Endothelial cell of umbilical vein (primary cell): ENCODE measurements at places on chromosomes 6 and 20. TPM values are rescaled to one million over a fixed set of nuclear protein-coding genes. Genes with fewer than 3 reads are reported as not detected.

ANKRD60 gene
- total RNA-seq, result not detected in 2 replicates

DNA sequence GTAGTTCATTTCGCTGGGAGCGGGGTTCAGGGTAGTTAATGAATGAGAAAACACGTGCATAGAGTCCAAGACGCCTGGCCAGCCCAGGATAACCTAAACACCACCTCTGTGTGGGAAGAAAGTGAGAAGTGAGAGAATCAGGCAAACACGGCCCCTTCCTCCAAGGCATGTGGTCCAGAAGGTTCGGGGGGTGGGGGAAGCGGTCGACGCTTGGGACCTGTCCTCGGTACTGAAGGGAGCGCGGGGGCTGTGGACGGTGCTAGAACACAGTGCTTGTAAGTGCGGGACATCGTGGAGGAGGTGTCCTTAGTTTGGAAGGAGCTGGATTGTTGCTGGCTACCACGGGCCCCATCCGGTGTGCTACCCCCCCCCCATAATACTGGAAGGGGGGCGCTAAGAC, 1.7 kb upstream of the VSTM2L start:
- DNase-seq, result no peak

DNA sequence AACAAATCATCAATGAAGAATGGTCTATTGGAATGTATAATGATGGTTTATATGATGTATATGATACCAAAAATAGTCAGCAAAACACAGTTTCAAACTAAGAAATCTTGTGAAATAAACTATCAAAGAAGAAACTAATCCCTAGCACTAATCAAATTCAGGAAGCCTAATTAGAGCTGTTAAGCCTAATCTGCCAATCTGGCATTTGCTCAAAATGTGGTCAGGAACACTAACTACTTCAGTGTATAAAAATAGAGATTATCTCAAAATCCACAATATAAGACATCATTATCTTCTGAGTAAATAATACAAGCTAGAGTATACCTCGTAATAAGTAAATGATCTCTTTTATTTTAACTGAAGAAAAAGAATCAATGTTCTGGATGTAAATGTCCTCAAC, 12.8 kb upstream of the AKAP7 start:
- no peak for DNase-seq

DNA sequence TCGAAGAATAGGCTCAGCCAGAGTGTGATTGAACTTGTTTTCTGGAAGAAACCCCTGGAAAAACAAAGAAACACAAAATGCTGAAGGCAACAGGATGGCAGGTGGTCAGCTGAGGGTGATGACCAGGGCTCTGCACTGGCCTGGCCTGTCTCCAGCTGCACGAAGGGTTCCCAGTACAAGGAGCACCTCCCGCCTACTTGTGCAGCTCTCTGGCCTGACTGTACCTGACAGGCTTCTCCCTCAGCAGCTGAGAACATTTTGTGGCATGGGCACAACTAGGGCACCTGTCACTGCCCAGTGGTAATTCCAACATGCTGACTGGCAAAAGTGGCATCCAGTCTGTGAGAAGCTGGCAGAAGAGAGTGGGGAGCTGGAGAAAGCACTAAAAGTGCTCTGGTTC, 38.8 kb upstream of the EMILIN3 start:
- DNase-seq, result no peak

FAM162B gene
- not detected in 2 replicates for total RNA-seq

AFDN gene
- total RNA-seq, result 128 and 134 TPM in 2 replicates

GRCh38 chr6:7546020-7546369, 4.5 kb downstream of the DSP start:
- no peak for DNase-seq

DNA sequence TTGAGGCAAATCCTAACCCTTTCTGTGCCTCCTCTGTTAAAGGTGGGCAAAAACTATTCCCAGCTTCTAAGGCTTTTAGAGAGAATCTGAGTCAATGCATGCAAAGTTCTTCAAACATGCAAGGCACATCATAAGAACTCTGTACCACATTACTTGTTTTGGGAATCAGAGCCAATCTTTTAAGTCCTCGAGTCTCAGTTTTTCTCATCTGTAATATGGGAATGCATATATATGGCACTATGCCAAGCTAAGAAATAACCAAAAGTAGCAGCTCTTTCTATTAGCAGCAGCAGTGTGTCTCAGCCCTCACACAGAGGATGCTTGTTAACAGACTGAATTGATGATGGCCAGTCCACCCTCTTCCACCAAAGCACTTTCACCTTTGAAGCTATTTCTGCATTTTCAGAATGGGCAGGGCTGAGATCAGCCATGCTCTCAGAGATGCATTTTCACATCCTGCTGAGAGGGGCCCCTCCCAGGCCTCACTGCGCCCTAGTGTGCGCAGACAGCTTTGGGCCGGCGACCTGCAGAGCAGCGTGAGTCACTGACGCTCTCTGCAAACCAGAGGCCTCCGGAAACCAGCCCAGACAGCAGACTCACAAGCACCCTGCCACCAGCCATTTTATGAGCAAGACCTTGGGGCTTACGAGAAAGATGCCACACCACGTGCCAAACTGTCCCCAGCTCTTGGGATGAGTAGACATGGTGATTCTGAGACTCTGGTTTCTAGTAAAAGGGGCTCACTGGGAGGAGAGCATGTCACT, 138.0 kb downstream of the NFATC2 start:
- no peak for DNase-seq

- peak; percentile 88 for DNase-seq
Measured at GRCh38 chr6:56491606-56492328, 150.9 kb downstream of the DST start.

GRCh38 chr6:5095236-5095635, 10.1 kb downstream of the PPP1R3G start:
- DNase-seq, result no peak

- no peak for DNase-seq
Measured at GRCh38 chr20:23655491-23656211, 17.9 kb upstream of the CST3 start.

VGLL2 gene
- not detected in 2 replicates for total RNA-seq

- no peak for DNase-seq
Measured at GRCh38 chr6:30258204-30258603, 45.0 kb upstream of the TRIM26 start.

GRCh38 chr6:117840541-117840983, 66.5 kb upstream of the SLC35F1 start:
- DNase-seq, result peak; percentile 41

GRCh38 chr6:12111363-12111670, 99.2 kb downstream of the HIVEP1 start:
- no peak for DNase-seq

RPS21 gene
- total RNA-seq, result 1,627 and 1,644 TPM in 2 replicates

OR12D3 gene
- total RNA-seq, result not detected in 2 replicates

DNA sequence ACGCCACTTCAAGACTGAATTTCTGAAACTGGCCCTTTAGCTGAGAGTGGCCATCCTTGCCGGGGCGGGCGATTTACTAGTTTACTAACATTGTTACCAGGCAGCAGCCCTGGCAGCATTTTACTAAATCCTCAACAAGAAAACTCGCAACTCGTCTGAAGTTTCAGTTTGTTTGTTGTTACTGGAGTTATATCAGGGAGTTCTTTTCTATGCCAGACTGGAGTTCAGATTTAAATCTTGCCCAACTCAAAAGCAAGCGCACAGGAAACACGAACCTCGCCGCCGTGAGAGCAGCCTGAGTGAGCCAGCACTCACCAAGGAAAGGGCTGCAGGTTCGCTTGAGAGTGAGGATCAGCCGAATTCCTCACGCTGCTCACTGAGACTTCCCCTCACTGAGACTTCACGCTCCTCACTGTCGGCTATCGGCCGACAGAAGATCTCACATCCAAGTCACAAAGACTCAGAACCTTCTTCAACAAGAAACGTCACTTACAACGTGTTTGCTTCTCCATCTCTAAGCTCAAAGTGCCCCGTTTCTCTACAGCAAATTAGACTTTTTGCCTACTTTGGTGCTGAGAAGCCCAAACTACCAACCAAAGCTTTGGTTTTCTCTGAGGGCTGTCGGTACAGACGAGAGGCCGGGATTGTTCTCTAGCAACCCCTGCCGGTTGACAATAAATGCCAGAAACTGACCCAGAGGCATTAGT, 78.9 kb downstream of the OLIG3 start:
- peak; percentile 73 for DNase-seq

GRCh38 chr20:10432079-10432478, 1.9 kb downstream of the MKKS start:
- DNase-seq, result no peak

- peak; percentile 78 for DNase-seq
Measured at GRCh38 chr6:108588586-108588985, 27.9 kb downstream of the FOXO3 start.

DNA sequence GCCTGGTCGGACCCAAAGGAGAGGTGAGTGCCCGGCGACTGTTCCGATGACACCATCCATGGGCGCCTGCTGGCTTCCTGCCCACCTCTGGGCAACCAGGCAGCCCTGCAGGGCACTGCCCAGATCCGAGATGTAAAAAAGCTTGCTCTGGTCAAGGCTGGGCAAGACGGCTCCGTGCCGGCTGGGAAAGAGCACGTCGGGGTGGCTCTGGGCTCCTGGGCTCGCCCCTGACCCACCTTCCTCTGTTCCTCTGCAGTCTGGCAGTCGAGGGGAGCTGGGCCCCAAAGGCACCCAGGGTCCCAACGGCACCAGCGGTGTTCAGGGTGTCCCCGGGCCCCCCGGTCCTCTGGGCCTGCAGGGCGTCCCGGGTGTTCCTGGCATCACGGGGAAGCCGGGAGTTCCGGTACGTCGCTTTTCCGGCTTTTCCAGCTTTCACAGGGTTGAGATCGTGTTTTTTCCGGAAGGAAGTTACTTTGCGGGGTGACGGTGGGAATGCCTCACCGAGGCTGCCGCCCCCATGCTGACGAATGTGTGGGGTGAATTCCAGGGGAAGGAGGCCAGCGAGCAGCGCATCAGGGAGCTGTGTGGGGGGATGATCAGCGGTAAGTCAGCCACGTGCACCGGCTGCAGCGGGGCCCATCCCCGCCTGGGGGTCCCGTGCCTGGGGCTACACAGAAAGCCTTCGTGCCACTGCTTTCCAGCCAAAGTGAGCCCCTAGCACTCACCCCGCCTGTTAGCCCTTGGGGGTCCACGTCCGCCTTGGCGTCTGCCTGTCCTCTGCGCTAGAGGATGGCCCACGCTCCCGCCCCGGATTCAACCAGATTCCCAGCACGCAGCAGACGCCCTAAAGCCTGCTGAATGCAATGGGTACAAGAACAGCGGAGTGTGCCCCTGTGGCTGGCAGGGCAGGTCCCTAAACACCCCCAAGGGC, 19.3 kb downstream of the COL9A3 start:
- no peak for DNase-seq

DNA sequence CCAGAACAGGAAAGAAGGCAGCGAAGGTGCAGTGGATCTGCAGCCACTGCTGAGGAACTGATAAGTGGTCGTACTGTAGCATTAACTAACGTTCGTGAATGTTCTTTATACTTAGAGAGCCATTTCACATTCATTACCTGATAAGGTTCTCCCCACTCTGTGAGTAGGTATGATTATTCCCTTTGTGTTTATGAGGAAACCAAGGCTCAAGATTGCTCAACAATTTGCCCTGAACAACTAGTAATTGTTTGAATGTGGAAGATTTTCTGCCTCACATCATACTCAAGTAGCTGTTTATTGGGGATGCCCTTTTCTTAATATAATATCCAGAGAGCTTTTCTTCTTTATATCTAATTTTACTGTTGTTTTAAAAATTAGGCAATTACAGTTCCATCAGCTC, 24.9 kb upstream of the ELOVL5 start:
- no peak for DNase-seq

DNA sequence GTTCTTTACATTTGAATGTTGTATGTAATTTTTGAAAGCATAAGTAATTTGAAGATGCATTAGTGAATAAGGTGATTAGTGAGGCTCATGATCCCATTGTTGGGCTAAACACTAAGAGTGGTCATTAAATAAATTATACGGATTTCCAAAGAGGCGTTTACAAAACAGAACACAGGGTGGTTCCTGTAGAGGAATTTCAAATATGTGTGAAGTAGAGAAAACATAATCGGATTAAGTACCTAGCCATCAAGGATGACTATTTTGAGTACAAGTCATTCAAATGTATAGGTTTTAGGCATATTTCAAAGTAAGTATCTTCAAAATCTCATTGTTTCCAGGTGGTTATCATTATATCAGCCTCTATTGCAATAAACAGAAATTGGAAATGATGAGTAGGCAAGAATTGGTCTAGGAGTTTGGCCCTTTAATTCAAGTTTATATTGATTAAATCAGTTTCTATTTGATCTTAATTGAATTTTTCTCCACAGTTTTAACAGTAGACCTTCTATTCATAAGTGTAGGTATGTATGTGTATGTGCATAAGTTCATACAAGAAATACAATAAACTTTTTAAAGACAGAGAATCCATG, 94.8 kb downstream of the MYLK4 start:
- no peak for DNase-seq

- no peak for DNase-seq
Measured at GRCh38 chr6:136318676-136319075, 29.0 kb upstream of the BCLAF1 start.

BPI gene
- not detected in 2 replicates for total RNA-seq

MAFB gene
- total RNA-seq, result 1.3 and 1.8 TPM in 2 replicates

FRS3 gene
- total RNA-seq, result 4.4 and 5.3 TPM in 2 replicates

SPAG4 gene
- 3.7 and 7.2 TPM in 2 replicates for total RNA-seq

BPIFA2 gene
- total RNA-seq, result not detected in 2 replicates

DNA sequence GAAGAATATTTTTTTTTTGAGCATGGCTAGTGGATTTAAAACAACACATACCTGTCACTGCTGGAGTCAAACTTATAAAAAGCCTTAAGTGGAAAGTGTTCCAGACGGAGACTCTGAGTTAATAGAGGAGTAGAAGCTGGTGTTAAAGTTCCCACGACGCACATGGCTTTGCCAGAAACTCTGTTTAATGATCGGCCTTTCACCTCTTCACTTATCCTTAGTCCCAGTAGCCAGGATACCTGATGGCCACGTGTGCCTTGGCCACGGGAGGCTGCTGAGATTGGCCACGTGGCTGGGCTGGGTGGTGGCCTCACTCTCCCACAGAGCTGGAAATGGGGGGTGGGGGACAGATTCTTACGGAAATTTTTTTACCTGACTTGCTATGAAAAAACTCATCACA, 333.1 kb downstream of the ZFAND3 start:
- DNase-seq, result no peak

DNA sequence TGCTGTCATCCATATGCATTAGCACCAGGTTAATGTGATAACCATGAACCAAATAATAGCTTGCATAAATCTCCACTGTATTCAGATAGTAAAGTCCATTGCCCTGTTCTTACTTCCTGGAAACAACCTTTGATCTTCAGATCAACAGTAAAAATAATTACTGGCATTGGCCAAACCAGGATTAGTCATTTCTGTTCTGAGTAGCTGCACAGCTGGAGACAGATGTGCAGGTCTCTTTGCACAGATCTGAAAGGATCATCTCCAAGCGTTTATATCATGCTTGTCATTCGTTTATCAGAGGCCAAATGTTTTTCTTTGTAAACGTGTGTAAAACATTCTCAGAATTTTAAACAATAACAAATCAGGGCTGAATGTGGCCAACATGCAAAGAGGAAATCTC, 134.4 kb upstream of the HMGCLL1 start:
- no peak for DNase-seq

GRCh38 chr20:5128886-5129285, 2.1 kb downstream of the CDS2 start:
- DNase-seq, result no peak
